ENCODE measurements at places on chromosomes 6 and 20.

DNA sequence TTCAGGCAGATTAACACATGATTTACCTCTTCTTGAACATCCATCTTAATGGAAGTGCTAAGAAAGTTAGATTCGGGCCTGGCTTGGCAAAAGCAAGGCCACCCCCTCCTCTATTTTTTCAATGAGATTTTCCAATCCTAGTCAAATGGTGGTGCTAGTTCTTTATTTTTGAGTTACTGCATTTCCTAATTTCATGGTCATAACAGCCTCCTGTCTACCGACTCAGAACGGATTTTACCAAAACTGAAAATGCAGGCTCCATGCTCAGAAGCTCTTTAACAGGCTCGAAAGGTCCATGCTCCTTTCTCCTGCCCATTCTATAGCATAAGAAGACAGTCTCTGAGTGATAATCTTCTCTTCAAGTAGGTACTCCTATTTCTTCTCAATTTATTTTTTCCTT, 117.2 kb upstream of the ESR1 start:
- no peak for DNase-seq

DNA sequence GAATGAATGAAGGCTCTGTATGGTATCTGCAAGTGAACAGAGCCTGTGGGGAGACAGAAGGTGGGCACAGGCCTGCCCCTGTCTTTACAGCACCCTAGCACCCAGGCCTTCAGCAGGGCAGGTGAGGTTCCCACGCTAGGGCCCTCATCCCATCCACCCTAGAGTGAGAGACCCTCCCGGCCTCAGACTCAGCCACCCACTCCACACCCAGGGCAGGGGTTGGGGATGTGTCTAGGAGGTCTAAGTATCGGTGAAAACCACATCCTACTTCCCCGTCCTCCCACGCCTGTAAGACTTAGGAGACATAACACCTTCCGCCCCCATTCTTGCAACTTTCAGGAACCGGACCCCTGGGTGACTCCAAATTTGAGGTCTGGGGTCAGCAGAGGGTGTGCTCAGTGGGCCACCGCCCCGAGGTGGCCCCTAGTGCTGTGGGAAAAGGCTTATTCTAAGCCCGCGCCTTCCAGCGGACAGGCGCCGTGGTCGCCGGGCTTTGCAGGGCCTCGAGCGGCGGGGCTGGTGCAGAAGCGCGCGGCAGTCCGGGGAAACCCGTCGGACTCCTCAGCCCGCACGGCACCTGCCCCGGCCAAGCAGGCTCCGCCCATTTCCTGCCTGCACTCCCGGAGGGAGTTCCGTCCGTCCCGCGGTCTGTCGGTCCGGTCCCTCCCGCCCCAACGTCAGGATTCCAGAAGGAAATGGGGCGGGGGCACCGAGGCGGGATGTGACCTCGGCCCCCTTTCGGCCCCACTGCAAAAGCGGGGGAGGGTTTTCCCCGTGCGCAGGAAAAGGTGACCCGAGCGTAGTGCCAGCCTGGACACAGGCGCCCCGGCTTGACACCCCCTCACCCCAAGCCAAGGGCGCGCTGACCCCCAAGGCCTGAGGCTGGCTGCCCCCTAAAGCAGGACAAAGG, 868 bp downstream of the SAMD10 start:
- peak; percentile 39 for DNase-seq

DNA sequence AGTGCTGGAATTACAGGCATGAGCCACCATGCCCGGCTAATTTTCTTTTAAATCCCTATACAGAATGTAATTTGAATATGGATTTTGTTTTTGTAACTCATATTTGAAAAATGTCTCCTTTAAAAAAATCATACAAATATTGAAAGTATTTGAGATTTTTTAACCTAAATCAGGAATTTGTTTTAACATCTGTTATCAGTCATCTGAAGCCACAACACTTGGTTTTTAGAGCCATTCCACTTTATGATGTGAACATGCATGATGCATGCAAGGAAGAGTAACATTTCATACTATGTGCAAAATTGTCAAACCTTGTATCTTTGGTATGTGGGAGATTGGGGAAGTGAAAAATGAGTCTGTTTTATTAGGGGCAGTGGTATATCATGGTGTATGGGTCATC, 124.5 kb upstream of the AHI1 start:
- DNase-seq, result no peak

DNA sequence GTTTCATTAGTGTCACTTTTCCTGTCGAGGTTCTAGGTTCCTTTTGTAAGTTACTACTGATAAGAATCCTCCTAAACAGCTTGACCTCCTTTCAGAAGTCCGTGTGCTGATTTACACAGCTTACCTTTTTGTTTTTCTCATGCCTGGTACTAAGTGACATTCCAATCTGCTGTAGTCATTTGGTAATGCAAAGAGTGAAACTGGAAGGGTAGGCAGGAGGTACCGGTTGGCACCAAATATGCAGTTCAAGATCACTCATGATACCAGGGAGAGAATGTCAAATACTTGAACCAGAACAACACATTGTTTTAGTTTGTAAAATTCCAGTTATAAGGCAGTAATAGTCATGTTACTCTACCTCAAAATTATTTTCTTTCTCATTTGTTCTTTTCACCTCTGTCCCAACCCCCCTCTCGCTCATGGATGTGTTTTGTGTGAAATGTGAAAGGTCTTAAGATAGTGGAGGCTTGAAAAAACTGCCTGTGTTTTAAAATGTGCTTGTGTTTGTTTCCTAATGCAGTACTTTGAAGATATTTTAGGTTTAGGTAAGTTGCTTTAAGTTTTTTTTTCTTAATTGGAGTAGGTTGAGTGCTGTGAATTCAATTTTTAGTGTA, 23.2 kb downstream of the AFDN start:
- DNase-seq, result no peak

GRCh38 chr20:5950271-5951031, at the start of the genes MCM8 and TRMT6:
Gene MCM8, plus strand, starts transcription at chr20:5950652. Its CDS starts 1,364 bp downstream, at chr20:5952016.
Gene TRMT6, minus strand, starts transcription at chr20:5950533. Its CDS starts 128 bp downstream, at chr20:5950405.
- DNase-seq, result peak; percentile 98

- no peak for DNase-seq
These were observed 3.4 kb upstream of the RSPO4 start for GRCh38 chr20:1005452-1006027.

DNA sequence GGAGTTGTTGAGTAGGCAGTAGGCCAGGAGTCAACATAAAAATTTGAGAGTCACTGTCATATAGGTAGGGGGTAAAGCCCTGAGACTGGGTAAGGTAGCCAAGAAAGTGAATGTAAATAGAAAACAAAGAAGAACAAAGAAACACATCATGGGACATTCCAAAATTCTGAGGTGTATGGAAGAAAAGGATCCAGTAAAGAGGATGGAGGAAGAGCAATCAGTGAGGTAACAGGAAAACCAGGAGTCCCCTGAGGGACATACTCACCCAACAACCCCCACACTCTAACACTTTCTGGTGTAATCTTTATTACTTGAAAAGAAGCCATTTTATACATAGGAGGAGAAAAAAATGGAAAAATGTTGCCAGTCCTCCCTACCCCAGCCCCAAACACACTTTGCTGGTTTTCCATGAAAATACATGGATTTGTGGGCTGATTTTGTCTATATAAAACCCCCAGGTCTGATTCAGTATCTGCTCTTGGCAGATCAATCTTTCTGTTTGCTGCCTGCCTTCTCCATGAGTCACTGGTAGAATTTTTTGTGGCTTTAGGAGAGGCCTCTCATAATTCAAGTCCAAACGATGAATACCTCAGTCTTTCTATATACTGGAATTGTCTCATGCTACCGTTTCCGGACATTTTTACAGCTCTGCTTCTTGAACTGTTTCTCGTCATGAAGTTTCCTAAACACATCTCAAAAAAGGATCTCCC, 271.4 kb upstream of the MAN1A1 start:
- no peak for DNase-seq

GRCh38 chr20:46056027-46056833, 27.2 kb downstream of the SLC12A5 start:
- DNase-seq, result no peak

- no peak for DNase-seq
These were observed 12.5 kb upstream of the ERVFRD-1 start for GRCh38 chr6:11123978-11124377.

DNA sequence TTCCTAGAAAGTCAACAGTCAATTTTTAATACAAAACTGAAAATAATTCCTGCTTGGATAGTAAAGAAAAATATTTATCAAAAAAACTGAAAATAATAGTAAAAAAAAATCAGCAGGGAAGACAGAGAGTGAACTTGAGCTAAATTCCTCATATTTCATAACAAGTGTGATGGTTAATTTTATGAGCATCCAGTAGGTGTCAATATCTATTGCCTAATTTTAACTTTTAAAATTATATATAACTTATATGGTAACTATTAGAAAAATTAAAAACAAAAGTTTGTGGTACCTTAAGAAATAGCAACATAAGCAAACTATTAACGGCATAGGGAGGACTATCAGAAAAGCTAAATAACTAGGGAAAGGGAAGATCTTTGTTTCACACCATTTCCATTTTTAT, 2.1 kb downstream of the EPM2A start:
- DNase-seq, result no peak

DNA sequence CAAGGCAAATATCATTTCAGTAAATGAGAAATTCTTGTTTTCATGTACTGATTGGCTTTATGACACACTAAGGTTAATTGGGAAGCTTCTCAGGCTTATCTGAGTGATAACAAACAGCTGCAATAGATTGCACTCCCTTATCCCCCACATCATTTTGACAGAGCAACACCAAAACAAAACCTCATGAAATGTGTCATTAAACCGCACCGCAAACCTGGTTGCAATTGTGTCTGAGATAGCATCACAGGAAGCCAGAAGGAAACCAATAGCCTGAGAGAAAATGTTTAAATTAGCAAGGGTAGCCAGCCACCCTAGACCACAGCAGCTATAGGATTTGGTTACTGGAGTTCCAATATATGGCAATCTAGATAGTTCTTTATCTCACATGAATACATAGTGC, 31.6 kb upstream of the LAMA4 start:
- DNase-seq, result peak; percentile 11

DNA sequence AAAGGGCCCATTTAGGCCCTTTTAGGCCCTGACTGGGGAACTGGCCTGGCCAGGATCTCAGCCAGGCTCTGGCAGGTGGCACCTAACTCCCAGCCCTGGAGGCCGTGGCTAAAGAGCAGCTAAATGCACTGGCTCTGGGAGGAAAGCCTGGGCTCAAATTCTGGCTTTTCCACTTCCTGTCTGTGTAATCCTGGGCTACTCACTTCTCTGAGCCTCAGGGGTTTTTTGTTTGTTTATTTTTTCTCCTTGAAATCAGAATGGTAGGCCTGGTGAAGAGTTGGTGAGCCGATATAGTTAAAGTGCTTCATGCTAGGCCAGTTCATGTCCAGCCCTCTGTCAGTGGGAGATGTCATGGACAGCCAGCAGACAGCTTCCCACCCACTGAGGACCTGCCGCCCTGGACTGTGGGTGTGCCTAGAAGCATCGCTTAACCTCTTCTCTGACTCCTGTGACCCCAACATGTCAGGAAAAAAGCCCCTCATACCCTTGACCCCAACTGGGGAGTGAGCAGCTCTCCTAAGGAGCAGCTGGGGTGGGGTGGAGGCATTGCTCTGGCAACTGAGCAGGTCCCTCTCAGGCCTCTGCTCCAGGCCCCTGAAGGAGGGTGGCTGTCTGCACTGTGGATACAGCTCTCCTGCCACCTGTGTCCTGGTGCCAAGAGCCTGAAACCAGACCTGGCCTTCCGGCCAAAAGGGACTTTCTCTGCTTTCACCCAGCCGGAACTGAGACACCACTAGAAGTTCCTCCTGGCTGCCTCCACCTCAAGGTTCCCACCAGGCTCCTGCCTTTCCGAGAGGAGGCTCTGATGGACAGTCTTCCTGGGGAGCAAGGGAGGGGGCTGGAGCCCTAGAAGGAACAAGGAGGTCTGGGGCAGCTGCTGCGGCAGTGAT, 57.2 kb upstream of the MYL9 start:
- DNase-seq, result no peak

- no peak for DNase-seq
These were observed 45.0 kb downstream of the QKI start for GRCh38 chr6:163459536-163459935.

GRCh38 chr6:79506251-79506650, 31.0 kb downstream of the LCA5 start:
- DNase-seq, result no peak

DNA sequence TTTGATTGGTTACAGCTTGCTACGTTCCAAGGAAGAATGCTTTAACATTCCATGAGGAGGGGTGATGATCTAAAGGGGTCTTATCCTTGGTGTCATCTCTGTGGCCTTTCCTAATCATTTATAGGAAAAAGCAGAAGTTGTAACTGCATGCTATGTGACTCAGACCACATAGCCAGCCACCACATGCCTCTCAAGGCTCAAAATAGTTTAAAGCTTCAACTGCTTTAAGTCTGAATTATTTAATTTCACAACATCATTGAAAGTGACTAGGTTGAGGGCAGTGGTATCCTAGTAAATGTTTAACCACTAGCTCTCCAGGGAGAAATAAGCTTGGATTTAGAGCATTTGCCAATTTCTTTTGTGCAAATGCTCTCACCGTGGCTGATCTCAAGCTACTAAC, 29.7 kb downstream of the MC3R start:
- no peak for DNase-seq

DNA sequence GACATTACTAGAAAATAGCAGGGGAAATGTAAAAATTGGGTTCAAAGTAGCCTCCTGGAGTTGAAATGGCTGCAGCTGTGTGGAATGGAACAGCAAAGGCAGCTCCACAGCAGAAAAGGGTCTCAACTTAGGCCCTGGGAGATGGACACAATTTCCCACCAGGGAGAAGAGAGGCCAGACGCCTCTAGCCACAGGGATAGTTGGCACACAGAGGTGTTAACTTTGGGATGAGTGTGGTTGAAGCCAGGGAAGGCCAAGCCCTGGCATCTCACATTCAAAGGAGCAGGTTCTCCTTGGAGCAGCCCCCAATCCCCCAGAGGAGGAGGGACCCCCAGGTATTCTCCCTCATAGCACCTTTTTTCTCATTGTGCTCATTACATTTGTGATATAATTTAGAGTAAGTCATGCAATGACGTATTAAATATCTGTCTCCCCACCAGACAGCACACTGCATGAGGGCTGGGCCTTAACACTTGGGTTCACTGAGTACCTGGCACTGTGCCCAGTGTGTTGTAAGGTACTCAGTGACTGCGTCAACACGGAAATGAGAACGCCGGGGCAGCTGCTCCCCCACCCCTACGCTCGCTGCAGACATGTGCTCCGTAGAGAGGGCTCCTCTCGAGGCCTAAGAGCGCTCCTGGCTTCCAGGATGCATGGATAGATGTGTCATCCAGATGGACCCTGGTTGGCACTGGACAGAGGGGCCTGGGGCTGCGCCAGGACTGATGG, 76.0 kb upstream of the CD93 start:
- no peak for DNase-seq

DNA sequence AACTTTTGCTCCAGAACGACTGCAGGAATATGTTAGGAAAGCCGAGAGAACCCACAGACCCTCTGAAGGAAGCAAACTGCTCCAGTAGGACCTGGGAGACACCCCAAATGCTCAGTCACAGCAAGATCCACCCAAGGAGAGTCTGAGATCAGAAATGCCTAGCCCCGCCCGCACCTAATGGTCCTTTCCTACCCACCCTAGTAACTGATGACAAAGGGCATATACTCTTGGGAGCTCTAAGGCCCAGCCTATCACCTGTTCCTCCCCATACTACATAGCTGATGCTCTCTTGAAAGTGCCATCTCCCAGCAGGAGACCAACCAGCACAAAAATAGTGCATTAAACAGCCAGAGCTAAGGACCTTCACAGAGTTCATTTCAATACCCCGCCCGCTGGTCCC, 67.6 kb downstream of the CD2AP start:
- DNase-seq, result no peak

GRCh38 chr6:121347484-121347883, 13.2 kb upstream of the TBC1D32 start:
- no peak for DNase-seq

- no peak for DNase-seq
These were observed 101.2 kb downstream of the NUS1 start for GRCh38 chr6:117776441-117776840.

- no peak for DNase-seq
These were observed 226.9 kb downstream of the SIM1 start for GRCh38 chr6:100237821-100238220.
